ENCODE measurements at places on chromosomes 4 and X.

DNA sequence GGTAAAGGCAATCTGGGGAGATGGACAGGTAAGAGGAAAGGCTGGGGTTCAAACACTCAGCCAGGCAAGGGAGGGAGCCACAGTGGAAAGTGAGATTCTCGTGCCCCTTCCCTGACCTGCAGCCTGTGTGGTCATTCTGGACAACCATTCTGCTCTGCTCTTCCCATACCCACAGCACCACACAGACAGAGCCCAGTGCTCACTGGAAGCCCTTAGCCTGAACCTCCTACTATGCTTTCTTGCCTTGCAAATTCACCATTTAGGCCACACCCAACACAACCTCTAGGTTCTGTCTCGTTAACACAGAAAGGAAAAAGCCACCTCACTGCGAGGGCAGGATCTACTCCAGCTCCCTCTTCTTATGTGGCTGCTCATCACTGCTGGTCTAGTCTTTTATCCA is 92.7 kb downstream of the SHISA3 start:
- no peak for DNase-seq

GRCh38 chr4:14100349-14100748 is 472.8 kb upstream of the BOD1L1 start:
- no peak for DNase-seq

DNA sequence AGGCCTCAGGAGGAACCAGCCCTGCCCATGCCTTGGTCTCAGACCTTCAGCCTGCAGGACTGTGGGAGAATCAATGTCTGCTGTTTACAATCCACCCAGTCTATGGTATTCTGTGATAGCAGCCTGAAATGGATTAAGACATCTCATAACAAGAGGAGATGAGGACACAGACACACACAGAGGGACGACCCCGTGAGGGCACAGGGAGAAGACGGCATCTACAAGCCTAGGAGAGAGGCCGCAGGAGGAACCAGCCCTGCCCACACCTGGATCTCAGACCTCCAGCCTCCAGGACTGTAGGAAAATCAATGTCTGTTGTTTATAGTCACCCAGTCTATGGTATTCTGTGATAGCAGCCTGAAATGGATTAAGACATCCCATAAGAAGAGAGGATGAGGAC is 3.3 kb downstream of the SLC25A6 start:
- no peak for DNase-seq

GRCh38 chrX:110108381-110108821 is 105.5 kb downstream of the TMEM164 start:
- no peak for DNase-seq

GRCh38 chrX:34805951-34806350 is 136.6 kb upstream of the FAM47B start:
- DNase-seq, result no peak

- DNase-seq, result no peak
Measured at GRCh38 chr4:98646422-98646821, 12.0 kb downstream of the TSPAN5 start.

DNA sequence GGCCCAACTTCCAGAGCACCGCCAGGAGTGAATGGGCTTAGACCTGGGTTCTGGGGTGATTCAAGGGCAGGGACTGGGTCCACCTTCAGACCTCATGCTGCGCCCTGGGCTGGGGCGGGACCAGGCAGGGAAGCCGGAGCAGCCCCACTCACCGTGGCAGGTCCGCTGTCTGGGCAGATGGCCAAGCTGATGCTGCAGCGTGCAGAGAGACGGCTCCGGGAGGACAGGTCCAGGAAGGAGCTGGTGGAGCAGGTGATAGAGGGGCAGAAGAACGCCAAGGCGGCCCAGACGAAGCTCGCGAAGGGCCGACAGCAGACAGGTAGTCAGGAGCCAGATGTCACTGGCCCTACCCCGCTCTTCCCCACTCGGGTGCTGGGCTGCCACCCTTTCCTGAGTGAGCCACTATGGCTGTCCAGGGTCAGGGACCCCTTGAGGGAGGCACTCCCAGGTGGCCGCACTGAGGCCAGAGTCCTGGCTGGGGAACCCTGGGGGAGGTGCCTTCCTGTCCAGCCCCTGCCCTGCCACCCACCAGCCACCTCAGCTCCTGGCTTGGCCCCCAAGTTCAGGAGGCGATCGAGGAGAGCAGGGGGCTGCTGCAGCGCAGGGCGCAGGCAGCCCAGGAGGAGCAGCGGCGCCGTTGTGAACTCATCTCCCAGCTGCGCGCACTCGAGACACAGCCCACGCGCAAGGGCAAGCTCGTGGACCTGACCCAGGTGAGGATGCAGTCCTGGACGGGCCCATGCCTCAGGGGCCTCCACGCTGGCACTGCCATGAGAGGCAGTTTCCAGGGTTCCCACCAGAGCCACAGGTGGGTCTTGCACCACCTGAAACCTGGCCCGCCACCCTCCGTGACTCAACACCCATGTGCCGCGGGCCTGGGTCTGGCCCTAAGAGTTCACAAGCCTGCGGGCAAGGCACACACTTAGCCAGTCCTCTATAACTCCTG is 10.1 kb upstream of the RNF4 start:
- DNase-seq, result no peak
